ENCODE measurements at places on chromosomes 4 and X.

DNA sequence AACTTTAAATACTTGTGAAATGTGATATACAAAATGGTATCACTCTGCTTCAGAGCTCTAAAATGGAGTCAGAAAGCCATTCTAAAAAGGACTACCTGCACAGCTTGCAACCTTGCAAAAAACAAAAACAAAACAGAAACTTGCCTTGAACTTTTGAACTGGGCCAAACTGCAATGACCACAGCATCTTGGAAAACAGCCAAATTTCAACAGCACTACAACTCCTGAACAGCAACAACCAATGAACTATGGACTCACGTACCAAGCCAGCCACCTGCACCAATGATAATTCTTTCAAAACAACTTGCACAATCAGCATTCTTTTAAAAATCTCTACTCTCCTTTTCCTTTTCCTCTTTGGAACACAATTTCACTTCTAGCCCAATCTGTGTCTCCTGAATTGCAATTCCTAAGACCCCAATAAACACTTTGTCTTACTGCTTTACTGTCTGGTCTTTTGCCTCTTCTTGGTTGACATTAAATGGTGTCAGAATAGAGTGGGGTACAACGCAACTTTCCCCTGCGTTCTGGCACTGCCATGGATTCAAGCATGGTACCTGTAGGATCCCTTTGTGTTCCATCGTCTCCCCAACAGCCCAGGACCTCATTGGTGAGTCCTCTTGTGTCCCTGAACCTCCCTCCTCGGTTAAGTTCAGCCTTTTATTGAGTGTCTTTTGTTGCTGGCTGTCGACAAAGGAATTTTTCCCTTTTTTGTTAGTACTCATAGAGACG lies 35.7 kb upstream of the FMR1 start:
- DNase-seq: no peak

DNA sequence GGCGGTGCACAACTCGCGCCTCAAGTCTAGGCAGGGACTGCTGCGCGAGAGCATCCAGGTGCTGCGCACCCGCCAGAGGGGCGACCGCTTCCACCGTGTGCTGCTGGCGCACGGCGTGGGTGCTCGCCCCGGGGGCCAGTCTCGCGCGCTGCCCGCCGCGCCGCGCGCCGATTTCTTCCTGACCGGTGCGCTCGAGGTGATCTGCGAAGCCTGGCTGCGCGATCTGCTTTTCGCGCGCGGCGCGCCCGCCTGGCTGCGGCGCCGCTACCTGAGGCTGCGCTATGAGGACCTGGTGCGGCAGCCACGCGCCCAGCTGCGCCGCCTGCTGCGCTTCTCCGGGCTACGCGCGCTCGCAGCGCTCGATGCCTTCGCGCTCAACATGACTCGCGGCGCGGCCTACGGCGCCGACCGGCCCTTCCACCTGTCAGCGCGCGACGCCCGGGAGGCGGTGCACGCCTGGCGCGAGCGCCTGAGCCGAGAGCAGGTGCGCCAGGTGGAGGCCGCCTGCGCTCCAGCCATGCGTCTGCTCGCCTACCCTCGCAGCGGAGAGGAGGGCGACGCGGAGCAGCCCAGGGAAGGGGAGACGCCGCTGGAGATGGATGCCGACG lies 1.3 kb downstream of the CHST7 start:
- DNase-seq: peak; percentile 71

GRCh38 chr4:120291541-120291940 lies 224.9 kb upstream of the MAD2L1 start:
- no peak for DNase-seq

GRCh38 chr4:38069271-38069760 lies 109.1 kb downstream of the PTTG2 start:
- DNase-seq: no peak

DNA sequence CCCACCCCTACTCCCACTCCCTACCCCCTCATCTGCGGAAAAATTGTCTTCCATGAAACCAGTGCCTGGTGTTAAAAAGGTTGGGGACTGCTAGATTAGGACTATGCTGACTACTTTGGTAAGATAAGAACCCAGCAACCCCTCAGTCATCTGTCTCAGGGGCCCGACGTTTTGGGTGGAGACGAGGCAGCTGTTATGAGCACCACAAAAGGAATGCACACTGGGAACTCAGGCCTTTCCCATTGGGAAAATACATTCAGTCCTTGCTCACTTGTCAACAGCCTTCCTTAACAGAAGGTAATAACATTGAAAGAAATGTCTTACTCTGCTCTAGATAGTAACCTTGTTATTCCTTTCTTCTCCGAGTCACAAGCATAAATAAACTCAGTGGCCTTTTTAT lies 310.8 kb downstream of the AFF2 start:
- DNase-seq: no peak

GRCh38 chr4:115361781-115362180 lies 248.4 kb upstream of the NDST4 start:
- no peak for DNase-seq

DNA sequence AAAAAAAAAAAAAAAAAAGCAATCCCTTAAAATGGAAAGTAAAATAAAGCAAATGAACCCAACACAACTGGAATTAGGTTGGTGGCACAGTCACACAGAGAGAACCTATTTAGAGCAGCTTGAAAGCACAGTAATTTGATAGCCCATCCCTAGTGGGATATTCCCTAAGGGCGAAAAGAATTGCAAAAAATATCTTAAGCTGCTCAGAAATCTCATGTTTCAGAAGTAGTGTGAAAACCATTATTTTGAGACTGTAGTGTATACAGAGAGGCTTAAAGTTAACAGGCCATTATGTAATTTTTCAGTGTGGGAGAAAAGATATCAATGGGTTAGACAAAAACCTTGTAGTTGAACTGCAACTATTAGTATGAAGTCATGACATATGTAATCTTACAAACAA lies 40.0 kb upstream of the DHX15 start:
- DNase-seq: no peak

DNA sequence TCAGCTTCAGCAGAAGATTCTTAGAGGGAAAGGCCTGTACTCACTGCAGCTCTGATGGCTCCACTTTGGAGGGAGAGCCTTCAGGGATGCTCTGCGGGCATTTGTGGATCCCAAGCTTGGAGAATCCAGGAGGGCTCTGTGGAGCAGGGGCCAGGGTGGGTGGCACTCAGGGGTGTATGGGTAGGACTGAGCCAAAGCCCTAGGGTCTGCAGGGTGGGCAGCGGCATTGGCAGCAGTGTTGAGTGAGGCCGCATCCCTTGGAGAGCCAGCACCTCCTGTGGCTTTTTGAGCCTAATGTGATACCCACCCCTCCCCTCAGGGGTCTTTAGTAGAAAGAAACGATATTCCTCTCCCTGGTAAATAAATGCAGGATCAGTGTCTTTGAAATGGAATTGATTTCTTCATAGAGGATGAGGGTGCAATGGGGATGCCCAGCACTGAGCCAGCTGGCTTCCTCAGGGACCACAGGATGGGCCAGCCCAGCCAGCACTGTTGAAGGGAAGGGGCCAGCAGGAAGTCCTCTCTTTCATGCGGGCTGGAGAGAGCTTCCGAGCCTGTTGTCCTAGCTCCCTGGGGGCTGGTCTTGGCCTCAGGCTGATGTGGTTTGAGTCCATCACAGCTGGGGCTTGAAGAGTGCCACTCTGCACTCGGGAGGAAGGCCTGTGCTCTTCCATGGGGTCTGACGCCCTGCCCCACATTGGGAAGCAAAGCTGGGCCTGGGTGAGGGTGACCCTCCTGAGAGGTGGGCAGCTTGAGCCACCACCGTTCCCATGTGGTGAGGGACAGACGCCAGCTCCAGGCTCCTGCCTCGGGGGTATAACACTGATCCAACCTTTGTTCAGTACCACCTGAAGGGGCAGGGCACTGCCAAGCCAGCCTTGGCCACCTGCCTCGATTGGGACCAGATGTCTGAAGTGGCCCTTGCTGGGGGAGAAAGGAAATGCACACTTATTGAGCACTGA lies 49.5 kb downstream of the PSAPL1 start:
- no peak for DNase-seq

GRCh38 chr4:1043651-1044468 lies 32.4 kb downstream of the FGFRL1 start:
- no peak for DNase-seq

All from NCI-H1105 (cell line).